ENCODE measurements at places on chromosomes 3 and 15. TPM values are rescaled to one million over a fixed set of nuclear protein-coding genes. Genes with fewer than 3 reads are reported as not detected.

DNAJB11 gene
- total RNA-seq: 74.0 TPM

NRG4 gene
- total RNA-seq: not detected

KCNH8 gene
- total RNA-seq: not detected

FSTL1 gene
- 0.12 TPM for total RNA-seq

PLSCR4 gene
- total RNA-seq: not detected

GOLGA8T gene
- not detected for total RNA-seq

BTD gene
- total RNA-seq: 2.0 TPM

CRYGS gene
- 4.4 TPM for total RNA-seq

DHX36 gene
- total RNA-seq: 93.3 TPM

GRIP2 gene
- total RNA-seq: not detected

MUC4 gene
- total RNA-seq: 0.90 TPM

PTPN23 gene
- total RNA-seq: 34.6 TPM

GYG1 gene
- total RNA-seq: 27.4 TPM

CPEB1 gene
- total RNA-seq: not detected

GABRB3 gene
- total RNA-seq: not detected

IL1RAP gene
- 24.8 TPM for total RNA-seq

ADAMTSL3 gene
- total RNA-seq: not detected

CLDN16 gene
- total RNA-seq: not detected

HDGFL3 gene
- total RNA-seq: 34.6 TPM

SSR3 gene
- total RNA-seq: 151 TPM

CD86 gene
- 1.4 TPM for total RNA-seq

GP5 gene
- 0.26 TPM for total RNA-seq

TLR9 gene
- 0.17 TPM for total RNA-seq

ABTB1 gene
- total RNA-seq: 8.0 TPM

Measured in activated CD4-positive, alpha-beta T cell treated with anti-CD3 and anti-CD28 coated beads, Interleukin-2, amount 10 ng/mL, durations not matched to agents 24 days and 14 days (primary cell).